Vagina (tissue), 2 donors: ENCODE measurements at places on chromosomes 2 and 18.
A peak's percentile ranks its signal among the peaks of the same experiment; 100 is the strongest.

GRCh38 chr2:15122915-15123314, 438.2 kb downstream of the NBAS start:
- DNase-seq: no peak
- H3K4me1 ChIP-seq: no peaks in the 10 kb centered on the region
- no peaks in the 10 kb centered on the region for H3K36me3 ChIP-seq
- no peak overlapping the region for H3K27ac ChIP-seq
- no peak overlapping the region for H3K4me3 ChIP-seq

GRCh38 chr2:230864122-230864604, 579 bp upstream of the ITM2C start:
- H3K4me1 ChIP-seq: peaks cover 51% of the 10 kb centered on the region
- peak overlapping the region; percentile 68 for H3K4me3 ChIP-seq
- peak overlapping the region; percentile 67 for H3K27ac ChIP-seq
- DNase-seq: no peak

DNA sequence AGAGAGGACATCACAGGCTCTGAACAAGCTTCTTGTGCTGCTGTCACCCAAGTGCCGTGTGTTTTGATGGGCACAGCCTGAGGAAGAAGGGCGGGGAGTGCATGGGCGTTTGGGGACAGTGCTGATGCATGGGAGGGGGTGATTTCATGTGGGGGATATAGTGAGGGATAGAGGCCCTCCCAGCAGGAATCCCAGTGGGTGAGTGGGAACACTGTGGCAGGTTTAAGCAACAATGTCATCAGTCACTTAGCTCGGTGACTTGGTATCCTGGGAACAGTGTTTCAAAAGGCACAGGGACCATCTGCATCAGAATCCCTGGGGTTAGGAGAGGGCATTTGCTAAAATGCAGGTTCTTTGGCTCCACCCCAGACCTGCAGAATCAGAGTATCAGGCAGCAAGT, 609 bp downstream of the SIGLEC15 start:
- H3K36me3 ChIP-seq: no peaks in the 10 kb centered on the region
- H3K4me3 ChIP-seq: no peak overlapping the region
- no peak overlapping the region for H3K27ac ChIP-seq

DNA sequence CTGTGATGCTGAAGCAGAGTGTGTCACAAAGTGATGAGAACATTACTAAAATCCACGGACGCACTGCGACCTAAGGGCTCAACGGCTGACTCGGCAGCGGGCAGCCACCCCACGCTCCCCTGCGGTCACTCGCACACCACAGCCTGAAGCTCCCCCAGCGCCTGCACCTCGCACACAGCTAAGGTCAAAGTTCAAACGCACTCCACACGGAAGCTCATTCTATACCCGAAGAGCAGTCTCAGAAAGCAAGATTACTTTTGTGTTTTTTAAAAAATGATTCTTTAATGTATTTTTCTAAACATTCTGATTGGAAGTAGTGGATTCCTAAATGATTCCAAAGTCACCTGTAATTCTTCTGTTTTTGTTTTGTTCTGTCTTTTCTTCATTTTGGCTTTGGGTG, 21.7 kb downstream of the ASPRV1 start:
- no peaks in the 10 kb centered on the region for H3K4me1 ChIP-seq
- H3K4me3 ChIP-seq: no peak overlapping the region
- no peaks in the 10 kb centered on the region for H3K27me3 ChIP-seq
- H3K27ac ChIP-seq: no peak overlapping the region
- no peaks in the 10 kb centered on the region for H3K36me3 ChIP-seq
- DNase-seq: no peak

GRCh38 chr2:32680942-32681341, 53.1 kb downstream of the TTC27 start:
- H3K36me3 ChIP-seq: no peaks in the 10 kb centered on the region
- H3K27me3 ChIP-seq: no peaks in the 10 kb centered on the region
- no peak overlapping the region for H3K4me3 ChIP-seq
- H3K4me1 ChIP-seq: no peaks in the 10 kb centered on the region
- DNase-seq: no peak

DNA sequence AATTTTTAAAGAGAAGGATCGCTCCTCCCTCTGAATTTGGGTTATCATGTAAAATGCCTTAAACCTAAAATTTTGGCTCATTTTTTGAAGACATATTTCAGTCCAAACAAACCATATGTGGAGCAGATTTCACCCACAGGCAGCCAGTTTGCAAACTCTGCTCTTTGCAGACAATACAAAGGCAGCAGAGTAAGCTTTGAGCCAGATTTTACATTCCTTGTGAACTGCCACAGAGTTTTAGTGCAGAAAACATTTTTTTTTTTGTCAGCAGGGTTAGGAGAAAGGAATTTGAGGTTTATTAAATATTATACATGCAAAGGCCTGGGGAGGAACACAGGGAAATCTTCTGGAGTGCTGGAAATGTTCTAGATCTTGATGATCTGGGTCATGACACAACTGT, 171.9 kb upstream of the FN1 start:
- H3K27me3 ChIP-seq: no peaks in the 10 kb centered on the region
- no peaks in the 10 kb centered on the region for H3K4me1 ChIP-seq
- no peaks in the 10 kb centered on the region for H3K36me3 ChIP-seq
- no peak for DNase-seq
- H3K27ac ChIP-seq: no peak overlapping the region

DNA sequence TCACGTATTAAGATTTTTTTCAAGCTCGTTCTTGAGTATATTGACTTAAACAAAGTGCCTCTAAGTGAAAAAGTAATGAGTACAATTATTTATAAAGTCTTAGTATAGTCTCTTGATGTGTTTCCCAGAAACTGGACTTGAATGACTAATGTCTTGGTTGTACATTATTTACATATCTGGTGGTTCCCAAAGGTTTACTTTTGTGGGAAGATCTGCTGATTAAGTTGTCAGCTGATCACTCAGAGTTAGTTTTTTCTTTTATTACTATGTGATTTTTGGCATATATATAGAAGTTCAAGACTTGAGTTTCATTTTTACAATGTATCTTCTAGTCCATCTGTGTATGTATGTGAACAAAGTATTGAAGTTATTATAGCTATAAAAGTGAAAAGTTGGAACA, 29.5 kb downstream of the RNF144A start:
- no peaks in the 10 kb centered on the region for H3K36me3 ChIP-seq
- H3K27me3 ChIP-seq: no peaks in the 10 kb centered on the region
- no peak overlapping the region for H3K4me3 ChIP-seq
- no peak overlapping the region for H3K27ac ChIP-seq

- no peak overlapping the region for H3K4me3 ChIP-seq
- H3K27me3 ChIP-seq: no peaks in the 10 kb centered on the region
- no peak overlapping the region for H3K27ac ChIP-seq
- DNase-seq: no peak
Observed at GRCh38 chr2:229974266-229974665, 52.0 kb downstream of the FBXO36 start.

DNA sequence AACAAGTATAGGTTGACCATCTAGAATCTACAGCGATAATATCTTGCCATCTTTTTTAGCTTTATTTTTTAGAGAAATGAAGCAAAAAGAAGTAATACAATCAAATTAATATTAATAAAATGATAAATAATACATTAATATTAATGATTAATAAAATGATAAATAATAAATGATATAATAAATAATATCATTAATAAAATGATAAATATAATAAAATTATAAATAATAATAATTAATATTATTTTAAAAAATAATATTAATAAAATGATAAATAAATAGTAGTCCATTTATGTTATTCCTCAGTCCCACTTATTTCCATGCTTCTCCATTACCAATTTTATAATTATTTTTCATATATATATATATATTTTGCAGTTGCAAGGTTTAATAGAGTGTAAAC, 3.2 kb upstream of the REG3A start:
- H3K27me3 ChIP-seq: no peaks in the 10 kb centered on the region
- H3K4me3 ChIP-seq: no peak overlapping the region
- DNase-seq: no peak

DNA sequence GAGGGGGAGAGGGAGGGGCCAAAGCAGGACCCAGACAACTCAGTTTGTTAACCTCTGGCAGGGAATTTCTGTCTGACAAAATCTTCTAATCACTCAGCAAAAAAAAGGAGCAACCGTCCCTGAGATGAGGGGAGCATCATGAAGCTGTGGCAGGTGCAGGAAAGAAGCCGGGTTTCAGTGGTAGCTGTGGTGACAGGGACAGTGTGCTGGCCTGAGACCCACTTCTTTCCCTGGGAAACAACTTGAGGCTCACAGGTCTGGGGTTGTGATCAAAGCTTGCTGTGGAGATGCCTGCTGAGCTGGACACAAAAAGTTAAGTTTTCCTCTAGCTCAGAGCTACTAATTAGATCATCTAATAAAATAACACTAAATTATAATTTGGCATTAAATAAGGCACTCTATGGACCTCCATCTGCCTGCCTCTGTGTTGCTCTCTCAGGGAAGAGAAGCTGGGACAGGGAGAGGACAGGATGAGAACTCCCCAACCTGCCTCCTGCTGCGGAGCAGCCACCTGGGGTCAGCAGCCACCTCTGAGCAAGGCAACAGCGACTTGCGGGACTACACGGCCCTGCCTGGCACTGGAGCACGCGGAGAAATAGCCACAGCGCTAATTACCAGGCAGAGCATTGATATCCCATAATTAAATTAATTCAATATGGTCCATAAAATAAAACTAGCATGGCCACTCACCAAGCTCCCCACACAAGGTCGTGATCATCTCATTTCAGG, 104.6 kb upstream of the TEX51 start:
- H3K27me3 ChIP-seq: no peaks in the 10 kb centered on the region
- peak; percentile 52 for DNase-seq
- no peaks in the 10 kb centered on the region for H3K36me3 ChIP-seq
- no peak overlapping the region for H3K4me3 ChIP-seq
- no peaks in the 10 kb centered on the region for H3K4me1 ChIP-seq
- H3K27ac ChIP-seq: no peak overlapping the region

DNA sequence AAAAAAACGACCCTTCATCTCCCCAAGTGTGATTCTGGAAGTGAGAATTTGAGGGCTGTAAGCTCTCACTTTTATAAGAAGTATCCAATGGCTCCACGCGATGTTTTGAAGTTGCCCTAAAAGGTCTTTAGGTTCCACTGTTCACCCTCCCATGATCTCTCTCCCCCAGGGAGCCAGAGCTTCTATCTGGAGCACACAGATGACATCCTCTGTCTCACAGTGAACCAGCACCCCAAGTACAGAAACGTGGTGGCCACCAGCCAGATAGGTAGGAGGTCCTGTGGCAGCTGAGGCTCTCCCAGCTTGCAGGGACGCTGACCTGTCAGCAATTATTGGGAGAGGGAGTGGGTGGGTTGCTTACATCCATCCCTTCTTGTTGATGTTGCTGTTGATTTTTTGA, 97.8 kb downstream of the RTN4 start:
- H3K27me3 ChIP-seq: no peaks in the 10 kb centered on the region
- peaks cover 27% of the 10 kb centered on the region for H3K4me1 ChIP-seq
- DNase-seq: no peak
- H3K27ac ChIP-seq: no peak overlapping the region
- no peaks in the 10 kb centered on the region for H3K36me3 ChIP-seq

DNA sequence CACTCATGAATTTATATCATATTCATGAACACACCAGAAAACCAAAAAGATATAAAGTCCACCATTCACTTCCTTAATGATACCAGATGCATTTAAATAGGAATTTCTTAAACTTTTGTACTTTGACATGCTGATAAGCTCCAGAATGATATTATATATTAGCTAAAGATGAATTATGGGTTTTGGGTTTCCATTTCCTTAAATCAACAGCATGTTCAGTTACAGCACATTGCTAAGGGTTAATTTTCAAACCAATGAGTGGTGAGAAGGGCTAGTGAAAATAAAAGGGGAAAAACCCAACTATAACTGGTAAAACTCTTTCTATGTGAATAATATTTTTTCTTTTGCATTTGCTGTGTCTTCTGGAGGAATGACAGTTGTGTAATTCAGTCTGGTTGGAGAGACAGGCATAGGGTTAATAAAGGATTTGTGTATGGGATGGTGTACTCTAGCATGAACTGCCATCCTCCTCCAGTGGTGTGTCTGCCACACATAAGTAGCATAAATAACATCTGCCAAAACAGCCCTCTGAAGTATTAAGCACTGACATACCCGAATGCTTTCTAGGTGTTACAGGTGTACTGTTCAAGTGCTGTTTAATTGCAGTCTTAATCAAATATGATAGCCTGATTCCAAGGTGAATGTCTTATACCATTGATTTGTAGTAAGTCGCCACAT, 19.3 kb upstream of the CPS1 start:
- no peaks in the 10 kb centered on the region for H3K4me1 ChIP-seq
- H3K27me3 ChIP-seq: no peaks in the 10 kb centered on the region
- no peak overlapping the region for H3K4me3 ChIP-seq
- H3K36me3 ChIP-seq: no peaks in the 10 kb centered on the region
- no peak for DNase-seq

GRCh38 chr2:147600223-147600622, 244.6 kb upstream of the ACVR2A start:
- H3K4me1 ChIP-seq: no peaks in the 10 kb centered on the region
- H3K27ac ChIP-seq: no peak overlapping the region
- H3K27me3 ChIP-seq: no peaks in the 10 kb centered on the region
- no peaks in the 10 kb centered on the region for H3K36me3 ChIP-seq
